ENCODE measurements at places on chromosomes 3 and 15. TPM values are rescaled to one million over a fixed set of nuclear protein-coding genes. Genes with fewer than 3 reads are reported as not detected.

The SMARCC1 gene
- 25.7 TPM for total RNA-seq

The ANKRD34C gene
- total RNA-seq, result not detected

The ERICH6 gene
- under 0.01 TPM for total RNA-seq

The CCDC191 gene
- total RNA-seq, result 1.1 TPM

The SPTBN5 gene
- 2.7 TPM for total RNA-seq

The CNTN4 gene
- total RNA-seq, result not detected

- DNase-seq, result no peak
These were observed 13.4 kb upstream of the HCN4 start for GRCh38 chr15:73382115-73382514.

DNA sequence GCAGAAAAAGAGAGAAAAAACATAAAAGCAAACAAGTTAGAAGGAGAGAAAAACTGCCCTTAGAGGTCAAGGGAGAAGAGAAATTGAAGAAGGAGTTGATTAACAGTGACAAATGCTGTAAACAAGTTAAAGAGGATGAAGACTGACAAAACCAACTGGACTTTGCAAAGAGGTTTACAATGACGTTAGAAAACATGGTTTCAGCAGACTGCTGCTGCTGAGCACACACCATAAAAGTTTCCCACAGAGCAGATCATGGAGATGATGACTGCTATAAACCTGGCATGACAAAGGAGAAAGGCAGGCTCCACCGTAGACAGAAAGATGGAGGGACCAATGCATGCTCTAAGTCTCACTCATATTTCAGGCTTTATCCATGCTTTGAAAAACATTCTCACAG, 78.7 kb downstream of the POLQ start:
- DNase-seq, result no peak

DNA sequence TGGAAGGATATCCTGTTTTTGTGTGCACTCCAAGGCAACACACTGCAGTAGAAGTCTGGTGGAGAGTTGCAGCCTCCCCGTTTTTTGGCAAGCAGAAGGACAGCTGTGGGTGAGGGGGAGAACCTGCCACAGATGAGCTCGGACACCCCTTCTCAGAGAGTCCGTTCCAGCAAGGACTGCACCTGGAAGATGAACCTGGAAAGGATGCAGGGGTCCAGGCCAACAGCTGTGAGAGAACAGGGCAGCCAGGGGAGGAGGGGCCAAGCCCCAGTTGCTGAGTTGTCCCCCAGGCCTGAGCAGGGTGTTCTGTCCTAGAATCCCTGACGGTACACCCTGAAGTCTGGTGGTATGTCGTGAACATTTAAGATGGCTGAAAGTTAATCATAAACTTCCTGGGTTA, 30.2 kb downstream of the ZXDC start:
- DNase-seq, result no peak

DNA sequence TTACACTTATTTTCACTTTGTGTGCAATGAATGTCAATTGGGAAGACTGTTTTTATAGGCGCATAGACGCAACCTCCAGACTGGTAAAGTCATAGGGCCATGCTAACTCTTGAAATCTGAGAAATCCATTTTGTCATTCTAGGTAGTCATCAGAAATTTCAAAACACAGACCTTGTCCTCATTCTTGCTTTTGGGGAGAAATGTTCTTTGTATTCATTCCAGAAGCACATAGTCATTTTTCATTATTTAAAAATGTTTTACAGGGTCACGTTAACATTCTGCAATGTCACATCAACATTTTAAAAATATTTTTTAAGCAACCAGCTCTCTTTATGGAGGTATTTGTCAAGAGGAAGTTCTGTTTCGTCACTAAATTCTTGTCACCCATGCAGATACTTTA, 898.4 kb downstream of the PDCD6IP start:
- DNase-seq, result no peak

DNA sequence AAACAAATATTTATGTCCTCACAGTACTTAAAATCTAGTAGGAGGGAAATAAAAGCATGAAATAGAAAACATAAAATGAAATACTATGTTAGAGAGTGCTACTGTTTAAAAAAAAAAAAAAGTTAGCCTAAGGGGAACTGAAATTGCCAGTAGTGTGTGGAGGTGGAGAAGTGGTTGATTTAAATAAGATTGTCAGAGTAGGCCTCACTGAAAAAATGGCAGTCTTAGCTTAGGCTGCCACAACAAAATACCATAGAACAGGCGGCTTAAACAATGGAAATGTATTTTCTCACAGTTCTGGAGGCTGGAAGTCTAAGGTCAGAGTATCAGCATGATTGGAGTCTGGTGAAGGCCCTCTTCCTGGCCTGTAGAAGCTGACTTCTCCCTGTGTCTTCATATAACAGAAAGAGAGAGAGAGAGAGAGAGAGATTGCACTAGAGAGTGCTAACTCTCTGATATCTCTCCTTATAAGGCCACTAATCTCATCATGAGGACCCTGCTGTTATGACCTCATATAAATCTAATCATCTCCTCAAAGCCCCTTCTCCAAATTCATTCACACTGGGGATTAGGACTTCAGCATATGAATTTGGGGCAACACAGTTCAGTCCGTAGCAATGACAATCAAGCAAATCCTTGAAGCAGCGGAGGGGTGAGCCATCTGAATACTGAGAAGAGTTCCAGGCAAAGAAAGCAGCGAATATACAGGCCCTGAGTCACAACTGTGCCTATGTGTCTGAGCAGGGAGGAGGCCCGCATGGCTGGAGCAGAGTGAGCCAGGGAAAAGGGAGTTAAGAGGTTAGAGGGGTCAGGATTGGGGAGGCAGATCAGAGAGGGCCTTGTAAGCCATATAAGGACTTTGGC, 23.6 kb upstream of the LRRC34 start:
- no peak for DNase-seq
